LoVo (cell line): ENCODE measurements at places on chromosomes 7 and 10.

GRCh38 chr10:6247041-6247712, 44.4 kb downstream of the PFKFB3 start:
- DNase-seq = no peak

DNA sequence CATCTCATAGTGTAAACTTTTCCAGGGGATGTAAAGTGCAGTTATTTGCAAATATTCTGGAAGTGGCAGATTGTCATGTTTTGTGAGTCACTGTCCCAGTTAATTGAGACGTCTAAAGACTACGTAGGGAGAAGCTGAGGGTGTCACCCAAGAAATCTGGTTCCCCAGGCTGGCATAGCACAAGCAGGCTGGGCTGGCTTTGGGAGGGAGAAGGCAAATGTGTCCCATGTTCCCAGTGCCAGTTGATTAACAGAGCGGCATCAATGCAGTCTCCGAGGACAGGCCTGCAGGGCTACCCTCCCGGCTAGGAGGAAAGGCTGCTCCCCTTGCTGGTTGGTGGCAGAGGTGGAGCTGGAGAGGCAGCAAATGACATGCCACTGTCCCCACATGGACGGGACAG, 388.3 kb upstream of the MKI67 start:
- no peak for DNase-seq

GRCh38 chr7:5232874-5233273, 42.8 kb downstream of the WIPI2 start:
- DNase-seq = no peak

GRCh38 chr7:102842284-102842683, 70.5 kb upstream of the LRRC17 start:
- no peak for DNase-seq

DNA sequence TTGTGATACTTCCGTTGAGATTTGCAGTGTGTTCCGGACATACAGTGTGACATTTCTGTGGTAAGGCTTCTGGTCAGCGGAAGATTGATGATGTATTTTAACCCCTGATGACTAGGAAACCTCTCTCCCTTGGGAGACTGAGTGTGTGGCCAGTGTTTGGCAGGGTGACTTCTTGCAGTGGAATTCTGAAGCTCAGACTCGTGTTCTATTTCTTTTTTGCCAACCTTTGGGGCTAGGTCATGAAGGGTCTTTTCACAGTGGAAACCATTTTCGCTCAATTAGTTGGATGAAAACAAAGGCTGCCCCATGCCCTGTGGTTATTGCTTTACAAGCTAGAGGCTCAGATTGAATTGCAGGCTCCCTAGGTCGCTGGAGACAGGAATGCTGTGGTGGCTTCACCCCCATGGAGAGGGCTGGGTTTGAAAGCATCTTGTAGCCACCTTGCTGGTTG, 288.9 kb downstream of the BBS9 start:
- DNase-seq = no peak

DNA sequence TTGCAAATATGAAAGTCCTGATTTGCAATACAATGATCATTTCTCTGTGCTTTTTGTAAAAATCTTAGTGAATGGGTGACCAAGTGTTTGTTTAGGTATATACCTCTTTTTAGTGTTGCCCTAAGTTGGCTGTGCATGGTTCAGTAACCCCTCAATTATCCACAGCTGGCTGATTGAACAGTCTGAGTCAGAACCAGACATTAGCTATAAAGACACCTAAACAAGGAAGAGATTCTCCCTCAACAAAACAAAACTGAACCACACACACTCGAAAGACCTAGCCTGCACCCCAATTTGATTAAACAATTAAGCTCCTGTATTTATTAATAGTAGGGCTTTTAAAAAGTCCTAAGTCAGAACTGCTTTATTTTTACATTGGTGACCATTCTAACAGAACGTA, 2.8 kb downstream of the RSBN1L start:
- no peak for DNase-seq

DNA sequence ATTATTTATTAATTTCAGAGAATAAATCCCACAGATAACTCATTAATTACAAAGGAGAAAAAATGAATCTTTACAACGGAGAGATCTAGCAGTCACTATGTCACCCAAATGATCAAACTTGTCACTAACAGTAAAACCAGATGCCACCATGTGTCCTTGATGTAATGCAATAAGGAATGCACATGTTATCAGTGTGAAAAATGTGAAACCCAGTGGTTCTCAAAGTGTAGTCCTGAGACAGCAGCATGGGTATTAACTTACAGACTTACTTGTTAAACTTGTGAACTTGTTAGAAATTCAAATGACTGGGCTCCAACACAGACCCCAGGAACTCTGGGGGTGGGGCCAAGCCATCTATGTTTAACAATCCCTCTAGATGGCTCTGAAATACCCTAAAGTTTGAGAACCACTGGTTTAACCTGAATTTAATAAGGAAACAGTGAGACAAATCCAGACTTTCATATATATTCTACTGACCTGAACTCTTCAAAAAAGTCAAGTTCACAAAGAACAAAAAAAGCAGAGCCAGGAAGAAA, 77.4 kb downstream of the RNLS start:
- no peak for DNase-seq

- DNase-seq = no peak
Measured at GRCh38 chr7:149573519-149573918, 75.9 kb upstream of the ZNF746 start.

- no peak for DNase-seq
Measured at GRCh38 chr10:5281356-5281755, 83.4 kb upstream of the UCN3 start.

- no peak for DNase-seq
Measured at GRCh38 chr10:37774351-37774750, 83.1 kb downstream of the ZNF248 start.

DNA sequence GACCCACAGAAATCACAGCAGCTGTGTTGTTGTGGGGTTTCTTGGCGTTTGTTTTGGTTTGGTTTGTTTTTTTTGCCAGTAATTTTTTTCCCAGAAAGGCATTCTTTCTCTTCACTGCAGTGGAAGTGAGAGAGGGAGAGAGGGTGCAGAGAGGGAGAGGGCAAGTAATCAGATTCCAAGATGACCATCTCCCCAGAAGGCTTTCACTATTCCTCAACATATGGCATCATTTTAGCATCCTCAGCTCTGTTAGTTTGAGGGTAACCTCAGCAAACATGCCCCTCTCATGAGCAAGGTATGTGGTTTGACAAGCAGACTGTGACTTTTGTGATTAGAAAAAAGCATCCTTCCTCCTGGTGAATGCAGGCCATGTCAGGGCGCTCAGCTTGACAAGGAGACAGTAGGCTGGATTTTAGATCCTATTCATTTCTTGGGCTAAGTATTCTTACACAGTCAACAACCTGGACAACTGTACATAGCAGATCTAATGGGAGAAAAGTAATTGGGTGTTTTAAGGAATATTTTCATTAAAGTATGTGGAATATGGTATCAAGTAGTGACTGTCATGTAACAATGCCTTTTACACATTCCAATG, 86.3 kb upstream of the PIK3CG start:
- no peak for DNase-seq

DNA sequence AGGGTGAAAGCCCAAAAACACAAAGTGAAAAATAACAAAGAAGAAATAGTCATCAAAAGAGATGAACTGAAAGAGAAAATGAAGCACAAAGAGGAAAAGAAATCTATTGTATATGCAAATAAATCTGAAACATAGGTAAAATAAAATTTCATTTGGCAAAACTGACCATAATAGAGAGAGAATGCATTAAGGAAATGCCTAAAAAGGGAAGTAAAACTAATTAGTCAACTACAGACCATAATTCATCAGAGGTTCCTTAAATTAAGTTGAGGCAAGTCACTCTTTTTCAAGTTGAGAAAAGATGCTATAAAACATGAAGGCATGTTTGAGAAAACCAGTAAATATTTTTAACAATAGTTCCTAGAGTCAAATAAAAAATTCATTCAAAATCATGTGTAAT, 233.3 kb downstream of the LRRN3 start:
- DNase-seq = no peak

- DNase-seq = no peak
Measured at GRCh38 chr7:29976266-29976665, 13.3 kb downstream of the SCRN1 start.

DNA sequence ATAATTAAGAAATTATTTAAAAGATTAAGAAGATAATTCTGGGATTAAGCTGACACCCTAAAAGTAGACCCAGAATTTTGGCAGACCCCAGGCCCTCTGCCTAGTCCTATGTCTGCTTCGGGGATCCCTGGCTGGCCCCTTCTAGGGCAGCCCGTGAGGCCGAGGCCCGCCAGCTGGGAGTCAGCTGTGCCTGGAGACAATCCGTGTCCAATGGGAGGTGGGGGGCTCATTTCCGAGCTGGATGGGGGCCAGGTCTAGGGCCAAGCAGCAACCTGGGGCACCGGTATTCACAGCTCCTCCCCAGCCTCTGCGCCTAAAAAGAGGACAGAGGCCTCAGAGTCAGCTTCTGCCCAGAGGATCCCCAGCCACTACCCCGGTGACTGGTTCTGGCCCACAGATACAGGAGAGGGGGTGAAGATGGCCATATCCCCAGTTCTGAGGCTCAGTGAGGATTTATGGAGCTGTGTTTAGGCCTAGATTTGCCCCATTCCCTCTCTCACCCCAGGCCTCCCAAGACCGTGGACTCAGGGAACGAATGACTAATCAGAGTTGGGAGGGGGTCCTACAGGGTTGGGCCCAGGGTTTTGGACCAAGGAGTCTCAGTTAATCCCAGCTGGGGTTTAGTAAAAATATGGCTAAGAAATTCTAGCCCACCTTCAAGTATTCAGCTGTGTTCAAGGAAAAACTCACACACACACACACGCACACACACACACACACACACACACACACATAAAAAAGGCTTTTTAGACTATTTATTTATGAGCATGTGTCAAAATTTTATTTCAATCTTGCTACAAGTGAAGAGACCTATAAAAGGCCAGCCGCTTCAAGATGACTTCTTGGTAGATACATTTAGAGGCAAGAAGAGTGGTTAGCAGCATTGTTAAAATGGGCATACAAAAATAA, 37.4 kb upstream of the LBX1 start:
- no peak for DNase-seq

GRCh38 chr7:1085266-1085665, 2.6 kb upstream of the GPER1 start:
- no peak for DNase-seq

DNA sequence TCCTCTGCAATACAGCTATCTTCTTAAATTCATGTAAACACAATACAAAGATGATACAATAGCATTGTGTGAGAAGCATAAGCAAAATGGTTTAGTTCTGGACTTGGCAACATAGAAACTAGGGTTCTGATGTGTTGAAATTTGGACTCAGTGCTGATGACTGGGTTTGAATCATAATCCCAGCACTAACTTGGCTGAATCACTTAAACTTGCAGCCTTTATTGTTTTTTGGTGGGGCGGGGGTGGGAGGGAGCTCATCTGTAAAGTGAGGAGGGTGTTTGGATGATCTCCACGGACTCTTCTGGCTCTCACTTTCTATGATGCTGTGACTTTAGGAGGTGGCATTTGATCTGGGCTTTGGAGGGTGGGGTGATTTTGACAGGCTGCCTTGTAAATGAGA, 158.2 kb downstream of the WNT2 start:
- no peak for DNase-seq

DNA sequence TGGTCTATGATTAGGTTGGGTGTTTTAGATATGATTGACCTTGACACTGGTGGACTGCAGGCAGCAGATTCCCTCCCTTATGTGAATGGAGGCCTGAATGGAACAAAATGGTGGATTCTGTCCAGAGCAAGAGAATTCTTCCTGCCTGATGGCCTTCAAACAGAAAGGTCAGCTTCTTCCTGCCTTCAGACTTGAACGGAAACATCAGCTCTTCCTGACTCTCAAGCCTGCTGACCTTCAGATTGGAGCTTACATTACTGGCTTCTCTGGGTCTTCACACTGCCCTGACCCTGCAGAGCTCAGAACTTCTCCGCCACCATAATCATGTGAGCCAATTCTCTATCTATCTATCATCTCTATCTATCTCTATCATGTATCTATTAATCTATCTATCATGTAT, 111.6 kb downstream of the RAMP3 start:
- no peak for DNase-seq

DNA sequence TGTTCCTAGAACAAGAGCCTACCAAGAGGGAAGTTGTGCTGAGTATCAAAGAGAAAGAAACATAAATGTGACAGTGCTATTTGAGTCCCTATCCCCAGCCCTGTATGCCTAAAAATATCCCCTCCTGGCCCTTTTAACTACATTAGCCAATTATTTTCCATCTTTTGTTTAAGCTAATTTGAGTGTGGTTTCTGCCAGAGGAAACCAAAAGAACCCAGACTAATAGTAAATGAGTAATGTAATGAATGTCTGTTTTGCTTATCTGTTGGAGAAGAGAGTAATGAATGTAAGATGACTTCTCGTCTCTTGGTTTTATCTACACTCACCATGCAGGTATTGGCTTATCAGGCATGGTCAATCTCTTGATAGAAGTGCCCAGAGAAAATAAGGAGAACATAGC, 134.4 kb upstream of the CDK1 start:
- no peak for DNase-seq

- DNase-seq = peak; percentile 64
Measured at GRCh38 chr10:125035136-125035535, 93.2 kb downstream of the ZRANB1 start.

DNA sequence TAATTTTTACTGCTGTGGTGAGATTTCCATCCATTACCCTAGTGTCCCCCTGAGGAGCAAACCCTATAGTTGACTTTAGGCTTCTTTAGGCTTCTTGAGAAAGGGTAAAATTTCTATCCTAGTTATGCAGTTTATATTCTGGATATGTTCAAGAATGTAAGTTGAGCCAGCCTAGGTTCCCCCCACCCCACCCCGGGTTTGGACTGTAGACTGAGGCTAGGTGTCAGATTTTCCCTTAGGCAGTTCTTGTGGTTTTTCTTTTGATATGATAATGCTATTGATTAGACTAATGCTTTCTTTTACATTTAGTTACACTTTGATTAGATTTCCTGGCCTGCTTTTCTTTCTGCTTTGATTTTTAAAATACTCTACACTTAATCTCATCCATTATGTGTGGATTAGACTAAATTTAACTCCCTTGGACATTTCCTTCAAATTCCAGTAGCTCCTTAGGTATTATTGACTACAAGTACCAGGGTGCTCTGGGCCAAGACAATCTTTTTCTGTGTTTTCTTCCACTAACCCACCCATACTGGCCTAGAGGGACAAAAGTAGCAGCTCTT, 37.7 kb downstream of the NRF1 start:
- no peak for DNase-seq

- no peak for DNase-seq
Measured at GRCh38 chr10:82762641-82763040, 887.6 kb downstream of the NRG3 start.

GRCh38 chr10:5354068-5354467, 10.7 kb upstream of the UCN3 start:
- no peak for DNase-seq
